ENCODE measurements at places on chromosomes 1 and 21. TPM values are rescaled to one million over a fixed set of nuclear protein-coding genes. Genes with fewer than 3 reads are reported as not detected.

DNA sequence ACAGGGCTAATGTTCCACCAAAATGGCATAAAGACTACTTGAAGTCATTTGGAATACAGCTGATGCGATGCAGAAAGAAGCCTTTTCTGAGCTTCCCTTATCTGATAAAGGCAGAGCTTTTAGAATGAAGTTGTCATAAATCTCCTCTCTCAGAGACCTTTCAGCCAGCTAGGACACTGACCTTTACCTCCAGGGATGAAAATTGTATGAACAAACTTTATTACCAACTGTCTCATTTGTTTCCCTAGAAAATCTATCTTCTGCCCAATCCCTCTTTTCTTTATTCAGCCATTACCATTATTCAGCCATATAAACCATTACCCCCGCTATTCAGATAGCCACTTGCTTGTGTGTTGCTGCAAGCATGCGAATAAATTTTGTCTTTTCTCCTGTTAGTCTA lies 29.7 kb upstream of the RNF2 start:
- no peaks in the 10 kb centered on the region for H3K4me1 ChIP-seq
- H3K27me3 ChIP-seq = no peaks in the 10 kb centered on the region
- no peak overlapping the region for H3K27ac ChIP-seq
- H3K4me3 ChIP-seq = no peak overlapping the region

DNA sequence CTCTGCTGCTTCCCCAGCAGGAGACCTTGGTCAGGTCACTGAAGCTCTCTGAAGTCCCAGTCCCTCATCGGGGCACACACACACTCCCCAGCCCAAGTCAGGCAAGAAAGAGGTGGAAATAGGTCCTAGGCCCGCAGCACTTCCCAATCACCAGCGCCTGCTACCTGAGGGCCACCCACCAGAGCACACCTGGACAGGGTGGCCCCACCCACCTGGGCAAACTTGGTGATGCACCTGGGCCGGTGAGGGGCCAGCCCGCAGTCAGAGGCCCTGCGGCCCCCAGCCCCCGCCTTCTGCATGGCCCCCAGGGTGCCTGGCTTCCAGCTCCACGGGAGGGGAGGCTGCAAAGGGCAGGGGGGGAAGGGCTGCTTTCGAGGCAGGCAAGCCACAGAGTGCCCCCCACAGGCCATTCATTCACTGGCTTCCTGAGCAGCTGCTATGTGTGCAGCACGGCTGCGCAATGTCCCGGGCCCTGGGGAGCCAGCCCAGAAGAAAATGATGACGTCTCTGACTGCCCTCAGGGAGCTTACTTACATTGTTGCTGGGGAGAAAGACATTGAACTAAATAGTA lies 4.7 kb downstream of the SH2D5 start:
- H3K27me3 ChIP-seq = no peaks in the 10 kb centered on the region
- no peak overlapping the region for H3K4me3 ChIP-seq
- no peaks in the 10 kb centered on the region for H3K4me1 ChIP-seq
- no peak for DNase-seq
- no peaks in the 10 kb centered on the region for H3K36me3 ChIP-seq

GRCh38 chr1:27605796-27606707 lies 2.1 kb upstream of the AHDC1 start:
- H3K27me3 ChIP-seq = no peaks in the 10 kb centered on the region
- no peak overlapping the region for H3K4me3 ChIP-seq
- peak; percentile 48 for DNase-seq
- peaks cover 9% of the 10 kb centered on the region for H3K4me1 ChIP-seq

GRCh38 chr21:38048167-38048566 lies 131.9 kb upstream of the KCNJ6 start:
- no peaks in the 10 kb centered on the region for H3K36me3 ChIP-seq
- no peaks in the 10 kb centered on the region for H3K27me3 ChIP-seq
- no peak overlapping the region for H3K4me3 ChIP-seq
- peak; percentile 10 for DNase-seq
- no peaks in the 10 kb centered on the region for H3K4me1 ChIP-seq

The S100A13 gene
- 53.3 TPM for total RNA-seq

DNA sequence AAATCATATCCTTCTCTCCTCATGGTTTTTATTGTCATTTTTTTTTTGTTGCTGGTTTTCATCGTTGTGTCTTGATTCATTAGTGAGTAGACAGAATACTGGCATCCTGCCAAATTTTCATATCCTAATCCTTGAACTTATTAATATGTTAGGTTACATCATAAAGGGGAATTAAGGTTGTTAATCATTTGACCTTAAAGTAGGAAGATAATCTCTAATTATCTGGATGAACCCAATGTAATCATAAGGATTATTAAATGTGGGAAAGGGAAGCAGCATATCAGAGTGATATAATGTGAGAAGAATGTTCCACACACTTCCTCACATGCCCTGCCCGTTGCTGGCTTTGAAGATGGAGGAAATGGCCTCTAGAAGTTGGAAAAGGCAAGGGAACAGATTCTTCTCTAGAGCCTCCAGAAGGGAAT lies 299.7 kb downstream of the HMCN1 start:
- no peaks in the 10 kb centered on the region for H3K36me3 ChIP-seq
- DNase-seq = no peak
- no peaks in the 10 kb centered on the region for H3K4me1 ChIP-seq
- no peaks in the 10 kb centered on the region for H3K27me3 ChIP-seq

- H3K4me3 ChIP-seq = no peak overlapping the region
- peaks cover 4% of the 10 kb centered on the region for H3K36me3 ChIP-seq
- no peaks in the 10 kb centered on the region for H3K4me1 ChIP-seq
- H3K27ac ChIP-seq = no peak overlapping the region
- H3K27me3 ChIP-seq = no peaks in the 10 kb centered on the region
Measured at GRCh38 chr1:116961606-116962005, 40.0 kb upstream of the CD101 start.

DNA sequence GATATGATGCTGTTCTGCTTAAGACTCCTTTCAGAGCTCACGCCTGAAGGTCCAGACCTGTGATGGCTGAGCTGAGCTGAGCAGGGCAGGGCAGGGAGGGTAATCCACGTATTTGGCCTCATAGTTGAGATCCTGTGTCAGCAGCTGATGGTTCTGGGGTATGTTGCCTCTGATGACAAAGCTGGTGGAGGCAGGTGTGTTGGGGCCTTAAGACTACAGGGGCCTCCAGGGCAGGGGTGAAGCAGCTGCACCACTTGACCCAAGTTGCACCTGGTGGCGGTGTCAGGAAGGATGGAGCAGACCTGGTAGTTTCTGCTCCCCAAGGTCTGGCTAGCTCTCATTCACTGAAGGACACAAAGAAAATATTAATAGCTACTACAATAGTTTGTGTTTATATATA lies 57.0 kb downstream of the FCRL5 start:
- H3K27me3 ChIP-seq = peaks cover 2% of the 10 kb centered on the region
- H3K4me3 ChIP-seq = no peak overlapping the region
- no peaks in the 10 kb centered on the region for H3K4me1 ChIP-seq
- H3K27ac ChIP-seq = no peak overlapping the region

DNA sequence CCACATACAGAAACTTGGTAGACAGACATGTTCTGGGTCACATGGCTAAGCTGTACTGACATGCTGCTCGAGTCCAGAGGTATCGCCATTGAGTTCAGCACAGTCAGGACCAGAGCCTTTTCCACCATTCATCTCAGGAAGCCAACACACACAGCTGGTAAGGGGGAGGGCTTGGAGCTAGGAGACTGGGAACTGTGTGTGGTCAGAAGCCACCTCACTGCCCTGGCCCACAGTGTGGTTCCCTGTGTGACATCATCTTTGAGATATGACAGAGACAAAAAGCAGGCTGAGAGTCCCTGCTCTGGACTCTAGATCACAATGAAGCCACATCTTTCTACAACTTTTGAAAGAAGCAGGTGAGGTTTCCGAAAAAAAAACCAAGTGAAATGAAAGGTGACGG lies 107.2 kb downstream of the SIM2 start:
- no peak for DNase-seq
- no peaks in the 10 kb centered on the region for H3K27me3 ChIP-seq
- H3K4me3 ChIP-seq = no peak overlapping the region

DNA sequence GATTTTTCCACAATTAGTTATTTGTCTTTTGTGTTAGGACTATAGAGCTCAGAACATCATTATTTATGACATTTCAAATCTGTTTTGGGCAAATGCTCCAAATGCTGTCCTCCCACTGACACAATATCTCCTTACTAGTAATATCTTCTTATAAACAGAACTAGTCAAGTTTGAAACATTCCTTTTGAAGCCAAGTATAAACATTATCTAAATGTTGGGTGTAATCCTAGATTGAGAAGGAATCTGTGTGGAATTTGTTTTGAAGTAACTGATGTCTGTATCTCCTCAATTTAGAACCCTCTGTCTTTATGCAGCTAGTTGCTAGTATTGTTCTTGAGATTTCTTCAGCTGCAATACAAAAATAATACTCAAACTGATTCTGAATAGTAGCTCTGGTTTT lies 28.5 kb upstream of the PAXBP1 start:
- no peak overlapping the region for H3K27ac ChIP-seq
- no peaks in the 10 kb centered on the region for H3K27me3 ChIP-seq
- H3K4me1 ChIP-seq = no peaks in the 10 kb centered on the region

- no peak overlapping the region for H3K4me3 ChIP-seq
- H3K27ac ChIP-seq = no peak overlapping the region
- H3K36me3 ChIP-seq = no peaks in the 10 kb centered on the region
- no peak for DNase-seq
Measured at GRCh38 chr1:175297291-175297690, 104.7 kb upstream of the KIAA0040 start.
